Right ventricle myocardium inferior (tissue), 1 donor: ENCODE measurements at places on chromosomes 4 and X. TPM values are rescaled to one million over a fixed set of nuclear protein-coding genes. Genes with fewer than 3 reads are reported as not detected.

RASSF6 gene
- total RNA-seq = not detected

FAM9C gene
- 0.38 TPM for total RNA-seq

DLG3 gene
- total RNA-seq = 9.5 TPM

ARHGAP6 gene
- 3.8 TPM for total RNA-seq

GABRE gene
- 30.3 TPM for total RNA-seq

JADE3 gene
- 9.0 TPM for total RNA-seq

HPGD gene
- 1.1 TPM for total RNA-seq

CT47A1 gene
- total RNA-seq = not detected

AFF2 gene
- total RNA-seq = 0.22 TPM

MMGT1 gene
- 22.4 TPM for total RNA-seq

UTP3 gene
- 14.8 TPM for total RNA-seq

SPATA18 gene
- total RNA-seq = 3.1 TPM
